ENCODE measurements at places on chromosomes 1 and 21. TPM values are rescaled to one million over a fixed set of nuclear protein-coding genes. Genes with fewer than 3 reads are reported as not detected.

DNA sequence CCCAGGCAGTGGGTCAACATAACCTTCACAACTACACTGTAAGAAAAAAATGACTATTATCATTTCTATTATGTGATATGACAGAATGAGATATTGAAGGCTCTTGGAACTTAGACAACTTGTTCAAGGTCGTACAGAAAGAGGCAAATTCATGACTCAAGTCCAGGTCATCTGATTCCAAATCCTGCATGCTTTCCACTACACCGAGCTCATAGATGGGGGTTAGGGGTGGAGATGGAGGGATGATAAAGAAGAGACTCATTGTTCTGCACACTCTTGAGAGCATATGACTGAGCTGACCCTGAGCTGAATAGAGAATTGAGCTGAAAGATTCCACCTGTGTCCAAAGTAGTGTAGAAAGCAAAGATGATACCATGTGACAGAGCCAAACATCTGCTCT is 2.8 kb downstream of the FCRL6 start:
- no peak for DNase-seq
- peaks cover 13% of the 10 kb centered on the region for H3K4me1 ChIP-seq
- no peaks in the 10 kb centered on the region for H3K36me3 ChIP-seq
- no peak overlapping the region for H3K27ac ChIP-seq
- H3K27me3 ChIP-seq: peaks cover 44% of the 10 kb centered on the region

DNA sequence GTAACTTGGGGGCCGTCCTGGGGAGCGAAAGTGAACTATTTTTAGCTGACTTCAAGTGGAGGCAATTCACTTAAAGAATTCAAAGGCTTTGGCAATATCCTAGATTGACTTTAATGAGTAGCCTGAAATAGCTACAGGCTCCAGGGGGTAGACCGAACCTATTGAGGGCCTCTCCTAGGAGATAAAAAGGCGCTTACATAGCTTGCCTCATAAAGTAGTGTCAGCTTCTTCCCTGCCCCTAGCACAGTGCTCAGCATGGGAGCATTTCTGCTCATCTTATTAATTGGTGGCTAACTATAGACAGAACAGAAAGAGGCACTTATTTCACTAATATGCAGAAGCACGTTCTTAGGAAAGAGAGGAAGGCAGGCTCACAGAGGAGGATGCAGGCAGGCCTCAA is 12.3 kb upstream of the CTNNBIP1 start:
- no peak overlapping the region for H3K4me3 ChIP-seq
- H3K27ac ChIP-seq: no peak overlapping the region
- no peaks in the 10 kb centered on the region for H3K36me3 ChIP-seq
- H3K27me3 ChIP-seq: no peaks in the 10 kb centered on the region
- peaks cover 5% of the 10 kb centered on the region for H3K4me1 ChIP-seq
- DNase-seq: no peak

GRCh38 chr1:184622136-184622823 is 132.4 kb downstream of the EDEM3 start:
- no peaks in the 10 kb centered on the region for H3K36me3 ChIP-seq
- DNase-seq: no peak

DNA sequence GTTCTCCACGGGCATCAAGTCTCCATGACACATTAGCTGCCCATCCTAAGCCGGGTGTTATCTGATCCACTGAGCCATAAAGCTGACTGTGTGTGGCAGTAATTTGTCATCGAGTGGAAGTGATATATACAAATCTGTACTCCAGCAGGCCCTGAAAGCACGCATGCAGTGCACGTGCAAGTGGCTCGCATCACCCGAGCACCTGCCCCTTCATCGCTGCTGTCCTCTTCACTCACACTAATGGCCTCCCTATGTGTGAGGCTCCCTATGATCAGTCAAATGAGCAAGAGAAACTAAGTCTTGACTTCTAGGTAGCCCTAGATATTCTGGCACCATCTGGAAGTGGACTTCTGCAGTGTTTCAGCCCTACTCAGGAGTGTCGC is 248.6 kb downstream of the MATN1 start:
- no peak overlapping the region for H3K4me3 ChIP-seq
- H3K4me1 ChIP-seq: peaks cover 3% of the 10 kb centered on the region
- H3K27ac ChIP-seq: no peak overlapping the region

GRCh38 chr21:45941338-45941710 is 40.2 kb upstream of the COL6A1 start:
- H3K27ac ChIP-seq: no peak overlapping the region
- no peaks in the 10 kb centered on the region for H3K4me1 ChIP-seq
- no peak for DNase-seq
- no peak overlapping the region for H3K4me3 ChIP-seq
- no peaks in the 10 kb centered on the region for H3K36me3 ChIP-seq

- H3K4me1 ChIP-seq: peaks cover 7% of the 10 kb centered on the region
- H3K27ac ChIP-seq: no peak overlapping the region
- H3K27me3 ChIP-seq: peaks cover 20% of the 10 kb centered on the region
- no peak for DNase-seq
Measured at GRCh38 chr1:171654201-171654941, 1.9 kb upstream of the MYOC start.

DNA sequence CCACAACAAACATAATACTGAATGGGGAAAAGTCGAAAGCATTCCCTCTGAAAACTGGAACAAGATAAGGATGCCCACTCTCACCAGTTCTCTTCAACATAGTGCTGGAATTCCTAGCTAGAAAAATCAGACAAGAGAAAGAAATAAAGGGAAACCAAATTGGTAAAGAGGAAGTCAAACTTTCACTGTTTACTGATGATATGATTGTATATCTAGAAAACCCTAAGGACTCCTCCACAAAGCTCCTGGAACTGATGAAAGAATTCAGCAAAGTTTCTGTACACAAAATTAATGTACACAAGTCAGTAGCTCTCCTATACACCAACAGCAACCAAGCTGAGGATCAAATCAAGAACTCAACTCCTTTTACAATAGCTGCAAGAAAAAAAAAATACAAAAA is 6.9 kb upstream of the F13B start:
- H3K4me3 ChIP-seq: no peak overlapping the region
- no peak for DNase-seq
- H3K27ac ChIP-seq: no peak overlapping the region
- H3K36me3 ChIP-seq: no peaks in the 10 kb centered on the region

GRCh38 chr1:167099851-167100250 is 6.0 kb downstream of the STYXL2 start:
- H3K4me1 ChIP-seq: peaks cover 13% of the 10 kb centered on the region
- DNase-seq: no peak
- H3K4me3 ChIP-seq: no peak overlapping the region
- H3K36me3 ChIP-seq: peaks cover 2% of the 10 kb centered on the region

DNA sequence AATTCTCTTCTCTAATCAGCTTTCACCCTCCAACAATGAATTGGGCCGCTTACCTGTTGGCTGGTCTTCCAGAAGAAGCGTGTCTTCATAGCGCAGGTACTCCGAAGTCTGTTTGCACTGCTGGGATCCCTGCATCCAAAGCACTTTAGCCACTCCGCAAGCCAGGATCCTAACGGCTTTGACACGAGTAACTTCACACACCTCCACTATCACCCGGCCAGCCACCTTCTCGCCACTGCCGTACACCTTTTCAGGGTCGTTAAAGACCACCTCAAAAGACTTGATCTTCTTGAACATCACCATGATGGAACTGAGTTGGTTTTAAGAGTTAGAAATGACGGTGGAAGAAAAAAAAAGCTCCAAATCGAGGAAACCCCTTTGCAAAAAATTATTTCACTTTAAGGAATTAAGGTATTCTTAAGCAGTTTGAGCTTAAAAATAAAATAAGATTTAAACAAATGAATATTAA is 381 bp downstream of the TXNIP start:
- peak overlapping the region; percentile 100 for H3K4me3 ChIP-seq
- H3K27me3 ChIP-seq: no peaks in the 10 kb centered on the region
- DNase-seq: no peak
- peaks cover 58% of the 10 kb centered on the region for H3K4me1 ChIP-seq
- H3K27ac ChIP-seq: peak overlapping the region; percentile 99

- H3K36me3 ChIP-seq: peaks cover 24% of the 10 kb centered on the region
- H3K4me1 ChIP-seq: peaks cover 12% of the 10 kb centered on the region
- DNase-seq: no peak
- no peaks in the 10 kb centered on the region for H3K27me3 ChIP-seq
Measured at GRCh38 chr1:11670747-11671146, 6.7 kb downstream of the FBXO6 start.

DNA sequence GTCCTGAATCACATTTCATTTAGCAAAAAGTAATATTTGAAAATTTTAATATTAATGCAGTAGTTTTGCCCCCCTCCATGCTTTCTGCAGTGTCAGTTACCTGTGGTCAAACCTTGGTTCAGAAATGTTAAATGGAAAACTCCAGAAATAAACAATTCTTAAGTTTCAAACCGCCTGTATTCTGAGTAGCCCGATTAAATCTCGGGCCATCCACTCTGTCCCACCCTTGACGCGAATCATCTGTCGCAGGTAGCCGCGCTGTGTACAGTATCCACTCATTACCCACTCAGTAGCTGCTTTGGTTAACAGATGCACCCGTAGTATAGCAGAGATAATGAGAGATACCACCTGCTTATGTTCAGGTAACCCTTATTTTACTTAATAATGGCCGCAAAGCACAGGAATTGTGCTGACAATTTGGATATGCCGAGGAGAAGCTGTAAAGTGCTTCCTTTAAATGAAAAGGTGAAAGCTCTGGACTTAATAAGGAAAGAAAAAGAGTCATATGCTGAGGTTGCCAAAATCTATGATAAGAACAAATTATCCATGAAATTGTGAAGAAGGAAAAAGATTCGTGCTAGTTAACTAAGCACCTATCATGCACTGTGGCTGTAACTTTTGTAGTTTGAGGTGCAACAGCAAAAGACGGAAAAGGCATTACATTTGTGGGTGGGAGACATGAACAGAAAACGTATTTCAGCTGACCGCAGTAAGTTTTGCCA is 889 bp upstream of the SCYL3 start:
- H3K4me1 ChIP-seq: peaks cover 35% of the 10 kb centered on the region
- H3K4me3 ChIP-seq: peak overlapping the region; percentile 95
- no peak for DNase-seq
- peak overlapping the region; percentile 100 for H3K27ac ChIP-seq
- peaks cover 3% of the 10 kb centered on the region for H3K36me3 ChIP-seq

GRCh38 chr1:32876341-32877210 is 5.9 kb upstream of the FNDC5 start:
- peaks cover 2% of the 10 kb centered on the region for H3K4me1 ChIP-seq
- peaks cover 49% of the 10 kb centered on the region for H3K27me3 ChIP-seq
- no peak overlapping the region for H3K27ac ChIP-seq
- no peak overlapping the region for H3K4me3 ChIP-seq
- peak; percentile 74 for DNase-seq

GRCh38 chr1:161085165-161085564 is 4.2 kb downstream of the NECTIN4 start:
- no peaks in the 10 kb centered on the region for H3K27me3 ChIP-seq
- H3K4me1 ChIP-seq: peaks cover 7% of the 10 kb centered on the region
- no peak overlapping the region for H3K4me3 ChIP-seq
- DNase-seq: no peak
- H3K27ac ChIP-seq: no peak overlapping the region
- no peaks in the 10 kb centered on the region for H3K36me3 ChIP-seq

- H3K36me3 ChIP-seq: no peaks in the 10 kb centered on the region
- H3K27ac ChIP-seq: peak overlapping the region; percentile 32
- no peak for DNase-seq
- no peak overlapping the region for H3K4me3 ChIP-seq
- no peaks in the 10 kb centered on the region for H3K27me3 ChIP-seq
Measured at GRCh38 chr1:41812051-41812450, 106.7 kb downstream of the HIVEP3 start.

GRCh38 chr1:147738129-147738528 is 22.3 kb downstream of the GJA5 start:
- H3K27me3 ChIP-seq: peaks cover 4% of the 10 kb centered on the region
- DNase-seq: no peak
- H3K27ac ChIP-seq: no peak overlapping the region
- no peaks in the 10 kb centered on the region for H3K36me3 ChIP-seq

GRCh38 chr1:10671622-10672342 is 124.7 kb downstream of the CASZ1 start:
- no peaks in the 10 kb centered on the region for H3K27me3 ChIP-seq
- no peak overlapping the region for H3K27ac ChIP-seq
- H3K4me1 ChIP-seq: no peaks in the 10 kb centered on the region
- no peak overlapping the region for H3K4me3 ChIP-seq

- no peak overlapping the region for H3K4me3 ChIP-seq
- H3K27me3 ChIP-seq: no peaks in the 10 kb centered on the region
- peaks cover 1% of the 10 kb centered on the region for H3K4me1 ChIP-seq
Measured at GRCh38 chr1:65479554-65480204, 59.2 kb downstream of the LEPR start.

GRCh38 chr1:227351443-227351842 is 33.2 kb upstream of the CDC42BPA start:
- H3K27me3 ChIP-seq: peaks cover 4% of the 10 kb centered on the region
- H3K4me3 ChIP-seq: no peak overlapping the region
- no peaks in the 10 kb centered on the region for H3K36me3 ChIP-seq
- no peak for DNase-seq
- no peaks in the 10 kb centered on the region for H3K4me1 ChIP-seq

DNA sequence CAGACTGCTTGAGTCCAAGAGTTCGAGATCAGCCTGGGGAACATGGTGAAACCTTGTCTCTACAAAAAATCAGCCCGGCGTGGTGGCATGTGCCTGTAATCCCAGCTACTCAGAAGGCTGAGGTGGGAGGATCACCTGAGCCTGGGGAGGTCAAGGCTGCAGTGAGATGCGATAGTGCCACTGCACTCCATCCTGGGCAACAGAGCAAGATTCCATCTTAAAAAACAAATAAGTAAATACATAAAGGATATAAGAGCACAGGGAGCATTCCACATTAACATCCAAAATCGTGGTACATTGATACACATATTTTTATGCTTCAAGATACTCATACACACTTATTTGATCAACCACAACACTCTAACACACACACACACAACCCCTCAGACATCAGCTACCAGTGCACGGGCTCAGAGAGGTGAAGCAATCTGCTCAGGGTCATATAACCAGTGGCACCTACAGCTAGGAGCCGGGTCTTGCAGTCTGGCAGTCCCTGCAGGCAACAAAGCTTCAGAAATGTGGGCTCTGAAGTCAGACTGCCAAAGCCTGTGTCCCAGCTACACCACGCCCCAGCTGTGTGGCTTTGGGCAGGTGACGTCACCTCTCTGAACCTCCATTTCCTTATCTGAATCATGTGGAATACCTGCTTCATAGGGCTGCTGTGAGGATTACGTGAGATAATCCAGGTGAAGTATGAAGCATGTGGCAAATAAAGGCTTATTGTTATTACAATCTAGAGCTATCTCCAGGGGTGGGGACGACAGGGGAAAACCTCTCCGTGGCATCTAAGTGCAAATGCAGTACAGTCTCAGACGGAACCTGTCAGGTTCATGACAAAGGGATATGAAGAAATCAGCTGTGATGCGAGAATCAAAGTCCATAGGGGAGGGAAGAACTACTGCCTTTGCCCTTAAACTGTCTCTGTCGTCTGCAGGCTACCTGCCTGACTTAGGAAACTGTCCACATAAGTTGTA is 4.8 kb upstream of the CRYBG2 start:
- H3K4me3 ChIP-seq: peak overlapping the region; percentile 63
- peak overlapping the region; percentile 76 for H3K27ac ChIP-seq
- peaks cover 2% of the 10 kb centered on the region for H3K36me3 ChIP-seq
- peaks cover 6% of the 10 kb centered on the region for H3K27me3 ChIP-seq
- DNase-seq: peak; percentile 72
- H3K4me1 ChIP-seq: peaks cover 46% of the 10 kb centered on the region

The PADI2 gene
- 0.23 TPM for total RNA-seq

The PDE9A gene
- 9.5 TPM for total RNA-seq

The PAPPA2 gene
- total RNA-seq: not detected

The ESRRG gene
- not detected for total RNA-seq

The PRR9 gene
- not detected for total RNA-seq

The PERM1 gene
- not detected for total RNA-seq

The SLC22A15 gene
- 1.6 TPM for total RNA-seq

The LHX8 gene
- total RNA-seq: not detected

The MFSD2A gene
- 1.9 TPM for total RNA-seq

The INAVA gene
- 0.14 TPM for total RNA-seq

The ADAM30 gene
- not detected for total RNA-seq

The IARS2 gene
- total RNA-seq: 49.0 TPM
